ENCODE measurements at places on chromosomes 3 and 15.

GRCh38 chr15:40096094-40096891 lies 12.4 kb downstream of the BMF start:
- DNase-seq, result no peak

DNA sequence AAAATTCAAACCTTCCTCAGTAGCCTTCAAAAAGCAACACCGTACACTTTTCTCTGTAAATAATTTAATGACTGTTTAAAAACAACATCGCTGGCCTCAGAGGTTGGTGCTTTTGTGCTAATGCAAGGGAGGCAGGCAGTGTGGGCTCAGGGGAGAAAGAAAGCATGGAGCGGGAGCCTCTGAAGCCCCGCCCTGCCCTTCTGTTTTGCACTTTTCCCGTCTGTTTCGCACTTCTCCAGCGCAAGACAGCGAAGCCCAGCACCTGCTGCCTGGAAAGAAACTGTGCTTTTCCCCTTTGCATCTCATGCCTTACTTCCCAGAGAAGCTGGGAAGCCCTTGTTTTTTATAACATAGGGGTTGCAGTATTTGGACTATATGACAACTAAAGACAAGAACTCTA lies 23.1 kb downstream of the TRPM1 start:
- no peak for DNase-seq

GRCh38 chr3:157738441-157738840 lies 235.2 kb upstream of the VEPH1 start:
- no peak for DNase-seq

DNA sequence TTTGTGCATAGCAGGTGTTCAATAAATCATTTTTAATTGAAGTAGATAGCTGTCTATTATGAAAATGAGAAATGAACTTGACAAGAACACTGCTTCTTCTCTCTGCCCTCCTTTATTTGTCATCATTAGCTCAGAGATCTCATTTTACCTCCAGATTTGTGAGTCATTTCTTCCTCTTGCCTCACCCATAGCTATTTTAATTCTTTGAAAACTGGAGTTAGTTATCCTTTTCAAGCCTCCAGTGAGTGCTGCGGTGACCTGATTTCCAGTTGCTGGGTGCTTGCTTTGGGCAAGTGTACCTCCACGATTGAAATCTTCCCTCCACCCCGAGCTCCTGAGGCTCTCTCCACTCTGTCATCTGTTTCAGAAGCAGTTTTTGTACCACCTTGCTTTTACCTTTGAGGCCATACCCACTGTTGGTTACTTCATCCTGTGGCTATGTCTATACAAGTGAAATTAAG lies 114.6 kb downstream of the NFKBIZ start:
- peak; percentile 57 for DNase-seq

GRCh38 chr3:50182533-50183099 lies 8.8 kb upstream of the GNAT1 start:
- DNase-seq, result no peak
